ENCODE measurements at places on chromosomes 6 and 20.

DNA sequence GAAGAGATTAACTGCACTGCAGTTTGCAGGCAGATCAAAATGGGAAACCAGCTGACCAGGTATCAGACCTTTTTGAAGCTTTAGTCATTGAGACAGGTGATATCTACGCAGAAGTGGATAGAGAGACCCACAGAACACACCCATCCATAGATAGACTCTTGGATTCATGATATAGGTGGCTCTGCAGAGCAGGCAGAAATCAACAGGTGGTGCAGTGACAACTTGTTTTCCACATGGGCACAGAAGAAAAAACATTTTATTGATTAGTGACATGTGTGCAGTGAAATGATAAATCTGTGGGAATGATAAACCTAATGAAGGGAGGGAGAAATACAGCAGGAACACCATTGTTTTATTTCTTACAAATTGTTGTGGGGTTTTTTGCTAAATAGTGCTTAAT, 45.2 kb downstream of the NUDT3 start:
- DNase-seq: no peak

- no peak for DNase-seq
Measured at GRCh38 chr6:11288065-11288464, 55.6 kb upstream of the NEDD9 start.

- DNase-seq: no peak
Measured at GRCh38 chr20:7974785-7975435, 34.7 kb upstream of the HAO1 start.

DNA sequence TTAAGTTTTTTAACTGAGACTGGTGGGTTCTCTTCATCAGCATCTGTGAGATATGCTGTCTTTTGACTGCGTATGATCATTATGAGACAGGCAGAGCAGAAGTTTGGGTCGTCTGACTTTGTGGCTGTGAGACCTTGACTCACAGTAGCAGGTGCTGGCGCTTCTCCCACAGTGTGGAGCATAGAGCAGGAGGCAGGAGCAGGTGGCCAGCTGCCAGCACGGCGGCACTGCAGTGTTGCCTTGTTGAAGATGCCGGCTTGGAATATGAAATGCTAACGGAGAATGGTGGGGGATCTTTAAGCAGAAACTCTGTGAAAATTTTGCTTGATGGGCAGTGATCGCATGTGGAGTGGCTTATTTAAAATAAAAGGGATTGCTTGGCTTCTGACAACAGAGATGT, 105.0 kb downstream of the TIAM2 start:
- DNase-seq: no peak

DNA sequence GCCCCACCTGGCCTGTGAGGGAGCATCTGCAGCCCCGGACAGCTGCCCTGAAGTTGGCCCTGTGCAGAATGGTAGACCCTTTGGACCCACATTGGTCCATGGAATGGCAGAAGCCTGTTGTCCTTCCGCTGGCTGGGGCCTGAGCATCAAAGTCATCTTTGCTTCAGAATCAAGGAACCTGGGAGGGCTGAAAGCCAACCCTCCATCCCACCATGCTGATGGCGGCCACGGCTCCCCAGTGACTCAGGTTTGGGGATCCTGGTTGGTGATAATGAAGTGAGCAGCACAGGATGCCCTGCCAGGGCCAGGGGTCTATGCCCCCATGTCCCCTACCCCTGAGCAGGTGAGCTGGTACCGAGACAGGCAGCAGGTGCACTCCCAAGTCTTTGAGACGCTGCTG, 52.8 kb downstream of the YTHDF1 start:
- DNase-seq: no peak
